ENCODE measurements at places on chromosomes 3 and 15.

GRCh38 chr3:170154569-170155143 lies 26.9 kb downstream of the PHC3 start:
- DNase-seq: peak; percentile 84

DNA sequence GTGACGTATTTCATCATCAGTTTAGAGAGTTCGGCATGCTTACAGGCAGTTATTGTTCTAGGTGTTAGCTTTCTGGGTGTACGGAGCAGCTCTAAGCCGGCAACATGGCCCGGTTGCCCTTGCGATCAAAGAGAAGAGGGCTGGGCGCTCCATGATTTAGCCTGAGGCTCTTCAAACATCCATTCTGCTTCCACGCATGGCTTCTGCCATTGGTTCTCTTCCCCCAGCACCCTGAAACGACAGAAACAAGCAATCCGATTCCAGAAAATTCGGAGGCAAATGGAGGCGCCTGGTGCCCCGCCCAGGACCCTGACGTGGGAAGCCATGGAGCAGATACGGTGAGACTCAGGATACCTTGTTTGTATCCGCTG lies 574 bp downstream of the NGRN start:
- DNase-seq: peak; percentile 67

- no peak for DNase-seq
Measured at GRCh38 chr15:63997715-63998442, 48.4 kb downstream of the DAPK2 start.

DNA sequence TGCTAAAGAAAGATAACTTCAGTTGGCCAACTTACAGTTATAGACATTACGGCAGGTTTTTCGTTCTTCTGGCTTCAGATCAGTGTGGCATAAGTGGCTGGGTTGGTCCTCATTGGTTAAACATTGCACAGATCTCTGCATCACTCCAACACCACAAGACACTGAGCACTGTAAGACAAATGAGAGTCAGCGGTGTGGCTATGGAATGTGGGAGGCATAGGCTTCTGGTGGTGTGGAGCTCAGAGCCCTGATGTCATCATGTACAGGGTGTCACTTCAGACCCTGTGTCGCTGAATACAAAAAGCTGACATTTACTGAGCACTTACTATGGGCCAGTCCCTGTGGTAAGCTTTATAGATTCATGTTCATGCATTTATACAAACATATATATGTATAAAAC lies 146.0 kb downstream of the ADAMTS9 start:
- DNase-seq: no peak

GRCh38 chr3:114393367-114394072 lies 99.7 kb downstream of the TIGIT start:
- DNase-seq: no peak

GRCh38 chr3:114452256-114452655 lies 158.4 kb downstream of the TIGIT start:
- DNase-seq: no peak

DNA sequence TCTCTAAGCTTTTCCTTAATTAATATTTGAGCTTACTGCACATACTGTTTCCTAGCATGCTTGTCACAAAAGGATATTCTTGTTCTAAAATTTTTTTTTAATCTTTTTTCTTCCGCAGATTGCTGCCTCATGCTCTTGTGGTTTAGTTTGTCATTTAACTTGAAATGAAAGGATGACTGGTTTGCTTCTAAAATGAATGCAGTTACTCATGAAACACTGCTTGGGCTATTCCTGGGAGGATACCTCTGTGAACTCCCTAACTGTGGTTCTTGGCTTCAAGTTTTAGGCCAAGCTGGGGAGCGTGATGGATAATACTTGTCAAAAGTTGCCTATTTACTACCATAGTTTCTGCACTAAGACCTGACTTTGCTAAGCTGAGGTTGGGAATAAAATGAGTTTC lies 64.0 kb downstream of the USP13 start:
- peak; percentile 46 for DNase-seq

DNA sequence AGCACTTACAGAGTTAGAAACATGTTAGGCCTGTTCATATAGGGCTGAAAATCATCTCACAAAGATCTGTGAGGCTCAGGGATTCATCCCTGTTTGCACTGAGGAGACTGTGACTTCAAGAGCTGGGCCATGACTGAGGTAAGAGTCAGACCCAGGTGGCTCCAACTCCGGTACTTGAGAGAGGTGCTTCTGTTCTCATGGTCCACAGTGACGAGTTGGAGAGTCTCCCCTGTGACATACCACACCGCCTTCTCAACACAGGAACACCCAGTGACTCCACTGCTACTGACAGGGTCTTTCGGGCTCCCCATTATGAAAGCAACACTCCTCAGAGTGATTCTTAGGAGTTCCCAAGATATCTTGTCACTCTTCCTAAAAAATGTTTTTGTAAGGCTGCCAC lies 27.4 kb downstream of the FSTL1 start:
- DNase-seq: no peak

All from hematopoietic multipotent progenitor cell treated with erythropoietin and hydrocortisone succinate and interleukin-3 and kit ligand, for 4 days (in vitro differentiated cells).